ENCODE measurements at places on chromosomes 3 and 15.

DNA sequence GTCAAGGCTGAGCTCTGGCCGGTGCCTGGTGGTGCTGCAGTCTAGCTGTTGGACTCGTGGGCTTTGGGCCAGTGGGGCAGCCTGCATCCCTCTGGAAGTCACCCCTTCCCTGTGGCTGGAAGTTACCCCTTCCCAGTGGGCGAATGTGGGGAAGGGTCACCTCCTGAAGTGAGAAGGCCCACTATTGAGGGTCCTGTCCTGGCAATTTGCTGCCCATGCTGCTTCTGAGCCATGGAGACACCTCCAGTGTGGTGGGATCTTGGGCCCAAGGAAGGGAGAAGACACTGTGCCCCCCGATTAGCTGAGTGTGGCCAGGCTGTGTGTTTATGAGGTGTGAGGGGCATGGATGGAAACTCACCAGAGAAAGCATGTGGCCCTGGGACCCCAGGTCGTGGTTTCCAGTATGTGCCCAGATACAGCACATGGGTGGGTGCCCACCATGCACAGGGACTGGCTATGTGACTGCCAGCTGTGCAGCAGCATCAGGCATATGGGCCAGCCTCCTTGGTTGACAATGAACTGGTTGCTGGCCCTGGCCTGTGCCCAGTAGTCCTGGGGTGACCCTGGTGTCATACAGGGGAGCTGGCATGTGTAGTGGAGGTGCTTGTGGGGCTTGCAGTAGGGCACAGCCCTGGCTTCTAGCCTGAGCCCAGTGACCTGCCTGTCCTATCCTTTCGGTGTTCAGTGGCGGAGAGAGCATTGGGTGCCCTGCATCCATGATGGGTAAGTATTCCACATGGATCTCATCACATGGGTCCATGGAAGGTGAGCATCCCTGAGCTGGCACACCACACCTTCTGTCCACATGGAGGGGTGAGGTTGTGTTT lies 221.2 kb downstream of the SNRPN start:
- no peak for DNase-seq

DNA sequence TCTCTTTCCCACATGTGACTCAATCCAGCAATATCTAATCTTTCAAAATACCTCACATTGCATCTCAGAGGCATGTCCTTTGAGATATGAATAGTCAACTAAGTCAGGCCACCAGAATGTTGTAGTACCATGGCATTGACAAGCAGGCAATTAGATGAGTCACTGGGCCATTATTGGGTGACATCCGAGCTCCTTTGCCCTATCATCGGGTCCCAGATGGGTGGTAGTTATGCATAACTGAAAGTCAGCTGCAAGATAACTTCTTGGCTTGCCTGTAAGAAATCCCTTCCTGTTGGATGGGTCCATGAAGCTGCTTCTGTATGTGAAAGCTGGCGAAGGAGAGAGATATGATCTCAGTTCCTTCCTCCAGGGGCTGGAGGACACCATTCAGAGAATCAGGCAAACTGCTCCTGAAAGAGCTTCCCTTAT lies 32.8 kb downstream of the ARRDC4 start:
- DNase-seq, result no peak

DNA sequence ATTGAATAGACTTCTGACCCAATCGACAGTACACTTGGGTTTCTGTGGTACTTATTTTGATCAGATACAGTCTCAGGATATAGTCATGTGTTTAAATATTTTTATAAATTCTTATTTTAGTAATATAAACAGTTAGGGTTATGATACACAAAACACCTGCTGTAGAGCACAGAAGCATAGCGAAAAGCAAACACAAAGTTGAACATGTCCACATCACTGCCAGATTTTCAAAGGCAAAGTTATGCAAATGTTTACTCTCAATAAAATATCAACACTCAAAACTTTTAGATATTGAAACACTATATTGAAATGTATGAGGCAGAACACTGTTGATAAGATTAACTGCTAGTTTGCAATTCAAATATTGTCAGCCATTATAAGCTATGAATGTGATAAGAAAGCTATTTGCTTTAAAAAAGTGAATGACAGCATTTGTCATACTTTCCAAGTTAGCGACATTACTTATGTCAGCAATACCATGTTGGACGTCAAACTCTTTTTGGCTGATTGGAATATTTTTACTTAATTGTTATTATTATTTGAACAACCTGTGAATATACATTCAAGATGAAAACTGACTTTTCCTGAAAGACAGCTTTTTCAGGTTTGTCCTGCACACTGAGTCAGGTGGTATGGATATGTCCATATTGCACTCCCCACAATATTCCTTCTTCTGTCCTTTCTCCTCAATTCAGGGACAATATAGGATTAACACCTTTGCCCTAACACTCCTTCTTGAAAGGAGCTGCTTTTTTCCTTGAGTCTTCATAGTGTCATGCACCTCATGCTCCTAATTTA lies 367.1 kb downstream of the EPHA3 start:
- no peak for DNase-seq

DNA sequence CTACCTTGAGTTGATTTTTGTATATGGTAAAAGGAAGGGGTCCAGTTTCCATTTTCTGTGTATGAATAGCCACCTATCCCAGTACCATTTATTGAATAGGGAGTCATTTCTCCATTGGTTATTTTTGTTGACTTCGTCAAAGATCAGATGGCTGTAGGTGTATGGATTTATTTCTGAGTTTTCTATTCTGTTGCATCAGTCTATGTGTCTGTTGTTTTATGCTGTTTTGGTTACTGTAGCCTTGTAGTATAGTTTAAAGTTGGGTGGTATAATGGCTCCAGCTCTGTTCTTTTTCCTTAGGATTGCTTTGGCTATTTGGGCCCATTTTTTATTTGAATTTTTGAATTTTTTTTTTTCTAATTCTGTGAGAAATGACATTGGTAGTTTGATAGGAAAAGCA lies 125.5 kb upstream of the FGF7 start:
- DNase-seq, result no peak

DNA sequence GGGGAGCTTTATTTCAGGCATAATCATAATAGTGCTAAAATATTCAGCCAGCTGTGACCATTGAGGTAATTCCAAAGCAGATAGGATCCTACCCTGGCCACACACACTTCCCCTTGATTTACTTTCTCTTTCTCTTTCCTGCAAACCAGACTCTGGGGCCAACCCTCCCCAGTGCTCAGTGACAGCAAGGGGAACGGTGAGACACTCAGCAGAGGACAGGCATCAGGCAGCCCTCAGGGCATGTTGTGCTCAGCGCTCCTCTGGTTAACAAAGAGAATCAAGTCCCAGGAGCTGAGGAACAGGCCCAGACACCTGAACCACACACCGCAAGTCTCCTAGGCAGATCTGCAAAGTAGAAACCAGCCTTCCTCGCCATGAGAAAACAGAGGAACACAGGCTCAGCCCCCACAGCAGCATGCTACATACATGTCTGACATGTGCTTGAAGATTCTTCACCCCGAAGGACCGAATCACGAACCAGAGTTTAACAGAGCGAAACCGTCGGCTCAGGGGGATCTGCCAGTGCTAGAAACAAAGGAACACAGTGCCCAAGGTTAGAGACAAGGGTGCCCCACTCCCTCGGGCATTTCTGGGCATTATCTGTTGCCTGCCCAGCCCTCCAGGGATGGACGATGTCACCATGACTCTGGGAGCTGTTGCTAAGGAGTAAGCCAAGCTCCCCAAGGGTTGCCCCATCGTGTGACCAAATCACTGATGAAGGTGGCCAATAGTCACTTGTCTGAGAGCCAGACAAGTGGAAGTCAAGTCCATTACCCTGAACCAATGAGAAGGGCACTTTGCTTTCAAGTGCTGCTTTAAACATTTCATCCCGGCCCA lies 17.5 kb downstream of the HDC start:
- no peak for DNase-seq

DNA sequence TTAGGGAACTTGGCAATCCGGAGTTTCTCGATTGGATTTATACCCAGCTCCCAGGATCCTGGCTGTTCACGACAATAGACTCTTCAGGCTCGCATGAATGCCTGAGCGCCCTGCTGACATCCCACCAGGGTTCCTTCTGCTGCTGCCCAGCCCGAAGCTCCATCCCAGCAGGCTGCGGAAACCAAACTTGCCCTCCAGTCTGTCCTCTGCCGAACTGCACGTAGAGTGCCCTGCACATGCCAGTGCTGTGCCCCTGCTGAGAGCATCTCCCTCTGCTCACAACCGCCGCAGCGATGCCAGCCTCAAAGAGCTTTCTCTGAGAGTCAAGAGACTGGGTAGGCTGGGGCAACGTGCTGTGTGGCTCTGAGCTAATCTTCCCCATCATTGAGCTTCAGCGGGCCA lies 6.9 kb downstream of the ADAMTS7 start:
- no peak for DNase-seq

DNA sequence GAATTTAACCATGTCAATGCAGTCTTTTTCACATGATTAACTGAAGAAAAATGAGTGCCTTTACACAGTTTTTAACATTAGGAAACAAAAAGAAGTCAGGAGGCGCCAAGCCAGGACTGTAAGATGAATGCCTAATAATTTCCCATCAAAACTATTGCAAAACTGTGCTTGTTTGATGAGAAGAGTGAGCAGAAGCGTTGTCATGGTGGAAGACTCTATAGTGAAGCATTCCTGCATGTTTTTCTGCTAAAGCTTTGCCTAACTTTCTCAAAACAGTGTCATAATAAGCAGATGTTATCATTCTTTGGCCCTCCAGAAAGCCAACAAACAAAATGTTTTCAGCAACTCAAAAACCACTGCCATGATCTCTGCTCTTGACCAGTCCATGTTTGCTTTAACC lies 156.8 kb upstream of the CDIN1 start:
- DNase-seq, result no peak

DNA sequence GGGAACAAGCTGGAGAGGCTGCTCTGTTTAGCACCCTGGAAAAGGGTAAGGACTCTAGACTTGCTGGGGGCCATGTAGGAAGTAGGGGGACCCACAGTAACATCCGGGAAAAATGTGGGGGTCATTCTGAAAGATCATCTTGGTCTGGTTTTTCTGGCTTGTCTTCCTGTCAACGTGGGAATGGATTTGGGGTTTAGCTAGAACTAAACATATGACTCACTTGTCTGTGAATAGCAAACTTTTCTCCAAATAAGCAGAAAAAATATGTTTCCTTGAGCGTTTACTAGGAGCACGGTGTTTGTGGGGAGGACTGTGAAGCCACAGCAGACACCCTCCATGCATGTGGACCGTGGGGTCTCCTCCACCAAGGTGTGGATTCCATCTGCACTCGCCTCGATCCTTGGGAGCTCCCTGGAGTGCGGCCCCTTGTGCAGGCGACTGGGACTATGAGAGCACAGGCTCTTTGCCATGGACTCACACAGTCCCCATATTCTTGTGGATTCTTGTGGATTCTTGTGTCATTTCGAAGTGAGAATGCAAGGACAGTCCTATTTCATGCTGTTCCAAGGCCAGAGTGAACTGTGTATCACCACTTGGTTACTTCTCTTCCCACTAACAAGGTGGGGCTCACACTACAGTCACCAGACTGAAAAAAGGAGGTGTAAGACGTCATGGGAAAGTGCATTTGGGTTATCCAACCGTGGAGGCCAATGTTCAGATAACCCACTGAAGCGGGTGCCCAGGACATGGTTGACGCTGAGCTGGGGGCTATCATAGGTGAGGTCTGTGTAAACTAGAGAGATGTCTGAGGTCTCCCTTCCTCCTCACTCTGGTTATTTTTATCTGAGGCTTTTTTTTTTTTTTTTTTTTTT lies 25.5 kb downstream of the PGPEP1L start:
- DNase-seq, result no peak

DNA sequence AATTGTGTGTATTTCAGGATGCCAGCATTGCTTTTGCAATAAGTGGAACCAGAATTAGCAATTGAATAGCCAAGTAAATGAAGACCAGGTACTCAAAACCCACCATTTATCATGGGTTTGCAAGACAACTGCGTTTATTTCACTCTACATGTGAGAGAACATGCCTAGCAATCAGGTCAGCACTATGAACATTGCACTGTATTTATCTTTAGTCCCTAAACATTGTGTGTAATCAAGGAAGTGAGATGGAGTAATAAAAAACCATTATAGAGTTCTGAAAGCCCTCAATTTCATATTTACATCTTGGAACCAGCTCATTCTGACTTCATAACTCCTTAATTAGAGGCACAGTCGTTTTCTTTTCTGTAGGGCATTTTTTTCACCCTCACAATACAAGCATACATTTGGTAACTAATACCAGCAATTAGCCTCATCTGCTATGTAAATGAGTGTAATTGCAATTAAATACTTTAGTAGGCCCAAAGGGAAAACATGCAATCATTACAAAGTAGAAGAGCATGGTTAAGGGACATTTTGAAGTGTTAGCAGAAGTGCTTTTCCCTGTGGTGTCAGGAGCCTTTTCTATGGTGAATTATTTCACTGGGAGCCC lies 153.1 kb upstream of the DPH6 start:
- DNase-seq, result no peak

- DNase-seq, result no peak
Observed at GRCh38 chr3:197135212-197135611, 105.6 kb upstream of the MELTF start.

GRCh38 chr3:156477323-156477722 lies 77.6 kb downstream of the SSR3 start:
- no peak for DNase-seq

DNA sequence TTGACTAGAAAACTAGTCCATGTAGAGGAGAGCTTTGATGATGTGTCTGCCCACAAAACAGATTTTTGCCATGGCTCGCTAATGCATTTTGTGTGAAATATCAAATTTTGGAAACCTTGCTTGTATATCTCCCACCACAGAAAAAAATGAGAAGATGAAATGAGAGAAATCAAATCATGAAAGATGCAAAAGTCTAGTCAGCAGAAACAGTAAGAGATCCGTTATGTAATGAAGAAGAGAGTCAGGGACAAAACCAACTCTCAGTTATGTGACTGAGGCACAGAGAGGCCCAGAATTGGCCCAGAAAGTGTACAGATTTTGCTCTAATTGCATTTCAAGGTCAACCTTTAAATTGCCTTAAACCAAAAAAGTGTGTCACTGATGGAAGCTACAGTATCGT lies 107.0 kb downstream of the FILIP1L start:
- no peak for DNase-seq

GRCh38 chr3:49471856-49472495 lies 1.9 kb downstream of the DAG1 start:
- no peak for DNase-seq
